Activated CD4-positive, CD25-positive, alpha-beta regulatory T cell (primary cell): ENCODE measurements at places on chromosomes 6 and 20.

- no peak for DNase-seq
Observed at GRCh38 chr6:25898289-25898977, 24.4 kb upstream of the SLC17A3 start.

GRCh38 chr20:56465997-56466396 is 2.4 kb upstream of the RTF2 start:
- DNase-seq: no peak

DNA sequence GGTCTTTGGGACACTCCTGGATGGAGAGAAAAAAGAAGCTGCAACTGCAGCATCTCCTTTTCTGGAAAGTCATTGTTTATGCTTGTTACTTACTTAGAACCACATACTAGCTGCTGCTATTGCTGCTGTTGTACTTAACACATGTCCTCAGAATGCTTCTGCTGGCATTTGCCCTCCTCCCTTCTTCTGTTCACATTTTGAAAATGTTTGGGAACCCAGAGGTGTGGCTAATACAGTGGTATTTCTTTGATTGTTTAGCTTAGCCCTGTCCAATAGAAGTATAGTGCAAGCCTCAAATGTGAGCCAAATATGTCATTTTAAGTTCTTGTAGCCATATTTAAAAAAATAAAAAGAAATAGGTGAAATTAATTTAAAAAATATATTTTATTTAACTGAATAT is 8.4 kb downstream of the DTD1 start:
- DNase-seq: no peak

DNA sequence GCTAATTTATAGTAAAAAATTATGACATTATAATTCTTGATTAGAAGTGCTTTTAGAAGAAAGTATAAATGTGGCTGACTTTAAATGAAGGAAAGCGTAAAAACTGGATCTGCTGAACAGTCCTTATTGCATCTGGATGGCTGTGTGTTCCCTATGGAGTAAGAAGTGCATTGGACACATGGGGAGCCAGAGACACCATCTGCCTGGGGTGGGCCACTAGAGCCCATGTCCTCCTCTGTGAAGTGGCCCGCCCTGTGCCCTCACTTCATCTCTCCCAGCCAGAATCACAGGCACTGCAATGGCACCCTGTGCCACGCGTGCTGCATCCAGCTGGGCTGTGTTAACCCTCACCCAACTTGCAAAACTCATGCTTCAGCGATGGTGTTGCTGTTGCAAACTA is 13.2 kb upstream of the SFT2D1 start:
- no peak for DNase-seq

DNA sequence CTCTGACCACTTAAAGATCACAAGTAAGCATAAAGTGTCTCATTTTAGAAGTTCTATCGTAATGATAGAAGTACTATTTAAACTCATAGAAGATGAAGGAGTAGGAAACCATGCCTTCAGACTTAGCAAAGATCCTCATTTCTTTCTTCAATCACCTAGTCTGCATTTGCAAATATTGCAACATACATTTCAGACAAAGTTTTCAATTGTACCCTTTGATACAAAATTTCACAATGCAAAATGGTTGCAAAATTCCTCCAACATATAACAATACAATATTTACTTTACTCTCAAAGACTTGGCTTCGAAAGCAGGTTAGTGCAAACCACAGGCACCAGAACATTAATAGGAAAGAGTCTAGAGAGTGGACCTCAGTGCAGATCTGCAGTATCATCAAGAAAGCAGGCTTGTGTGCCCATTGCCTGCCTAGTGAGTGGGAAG is 16.1 kb upstream of the ROS1 start:
- DNase-seq: no peak

DNA sequence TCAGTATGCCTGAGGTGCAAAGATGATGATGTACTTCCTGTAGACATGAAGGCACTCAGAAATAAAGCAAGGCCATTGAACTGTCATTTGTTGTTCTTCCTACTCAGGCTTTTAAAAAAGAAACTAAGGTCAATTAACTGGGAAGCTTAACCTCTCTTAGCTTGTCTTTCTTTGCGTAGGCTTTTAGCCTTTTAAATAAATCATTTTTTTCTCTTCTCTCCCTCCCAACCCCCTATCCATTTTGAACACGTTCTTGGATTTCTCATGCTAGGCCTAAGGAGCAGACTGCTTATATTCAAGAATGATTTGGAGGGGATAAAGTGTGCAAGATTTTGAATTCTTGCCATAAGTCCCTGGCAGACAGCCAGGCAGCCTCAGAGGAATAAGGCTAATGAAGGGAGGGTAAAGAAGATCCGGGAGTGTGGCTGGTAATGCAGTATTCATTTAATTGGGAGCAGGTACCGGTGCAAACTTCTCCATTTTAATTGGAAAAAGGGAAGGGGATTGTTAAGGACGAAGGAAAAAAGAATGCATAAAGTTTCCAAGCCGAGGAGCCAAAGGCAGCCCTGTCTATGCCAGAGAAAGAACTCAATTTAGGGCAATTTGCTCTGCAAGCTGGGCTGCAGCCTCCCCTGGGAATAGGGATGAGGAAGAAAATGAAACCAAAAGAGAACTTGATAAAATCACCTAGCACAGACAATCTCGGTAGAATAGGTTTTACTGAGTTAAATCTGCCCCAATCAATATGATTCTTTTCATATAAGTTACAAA is 343.8 kb upstream of the MMS22L start:
- DNase-seq: no peak

DNA sequence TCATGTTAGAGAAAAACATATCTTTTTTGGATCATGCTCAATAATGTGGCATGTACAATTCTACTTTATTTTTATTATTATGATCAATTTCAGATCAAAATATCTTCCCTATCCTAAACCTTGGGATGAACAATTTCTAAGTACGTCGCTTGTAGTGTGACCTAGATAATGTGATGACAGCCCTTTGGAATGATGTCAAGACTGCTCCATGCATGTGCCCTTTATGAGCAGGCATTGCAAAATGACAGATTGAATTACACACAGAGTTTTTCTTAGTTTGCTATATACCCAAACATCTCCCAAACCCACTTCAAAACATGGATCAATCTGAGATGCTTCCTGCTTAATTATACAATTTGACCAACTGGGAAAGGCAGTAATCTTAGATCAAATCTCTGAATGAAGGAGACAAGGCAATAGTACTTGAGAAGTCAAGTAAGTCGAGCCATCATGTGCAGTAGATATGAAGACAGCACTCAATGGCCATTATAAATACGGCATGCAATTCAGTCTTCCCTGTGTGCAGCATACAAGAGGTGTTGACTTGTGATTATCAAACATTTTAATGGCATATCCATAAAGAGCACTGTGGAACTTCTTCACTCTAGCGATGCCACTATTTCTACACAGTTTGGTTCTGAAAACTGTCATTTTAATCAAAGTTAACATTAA is 294.8 kb downstream of the RNF144B start:
- no peak for DNase-seq

DNA sequence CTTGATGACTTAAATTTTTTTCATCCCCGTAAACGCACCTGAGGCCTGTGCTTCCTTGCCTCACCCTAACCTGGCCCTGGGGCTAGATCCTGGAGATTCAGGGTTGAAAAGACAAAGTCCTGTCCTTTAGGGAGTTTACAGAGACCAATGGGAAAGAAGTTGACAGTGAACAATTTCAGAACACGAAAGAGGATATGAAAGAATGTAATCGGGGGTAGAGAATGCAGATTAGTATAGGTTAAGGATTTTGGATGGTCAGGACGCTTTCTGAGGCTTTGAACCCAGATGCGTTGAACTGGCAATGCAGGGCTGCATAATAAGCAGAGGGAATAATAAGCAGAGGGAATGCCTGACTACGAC is 1.7 kb upstream of the FBXO5 start:
- DNase-seq: no peak

- no peak for DNase-seq
Observed at GRCh38 chr6:159178847-159179246, 9.6 kb downstream of the FNDC1 start.

- DNase-seq: no peak
Observed at GRCh38 chr6:14824484-14825275, 421.2 kb upstream of the JARID2 start.

GRCh38 chr6:129644567-129645015 is 65.4 kb downstream of the ARHGAP18 start:
- DNase-seq: no peak

- peak; percentile 33 for DNase-seq
Observed at GRCh38 chr6:139124887-139125672, 9.8 kb upstream of the HECA start.

DNA sequence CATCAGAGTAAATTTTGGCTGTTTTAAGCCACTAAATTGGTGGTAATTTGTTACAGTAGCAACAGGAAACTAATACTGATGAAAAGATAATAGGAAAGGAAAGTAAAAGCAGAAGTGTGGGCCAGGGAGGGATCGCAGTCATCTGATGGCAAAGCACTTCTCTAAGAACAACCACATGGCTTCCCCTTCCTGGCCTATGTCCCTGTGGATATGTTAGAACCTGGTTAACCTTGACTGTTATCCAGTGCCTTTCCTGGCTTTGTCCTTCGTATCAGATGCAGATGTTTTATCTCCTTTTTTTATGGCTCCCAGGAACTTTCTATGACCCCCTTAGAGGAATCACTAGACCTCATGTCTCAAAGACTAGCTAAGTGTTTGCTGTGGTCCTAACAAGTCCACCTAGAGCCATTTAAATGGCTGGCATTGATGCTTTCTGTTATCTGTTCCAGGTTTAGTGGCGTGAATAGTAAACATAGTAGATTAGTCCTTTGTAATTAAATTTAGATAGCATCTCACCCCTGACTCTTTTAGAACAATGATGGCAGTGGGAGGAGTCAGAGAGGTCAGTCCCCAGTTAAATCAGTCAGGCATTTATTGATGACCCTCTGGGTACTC is 79.2 kb upstream of the PHACTR2 start:
- DNase-seq: no peak

GRCh38 chr20:25437153-25437581 is 29.7 kb downstream of the GINS1 start:
- DNase-seq: no peak

DNA sequence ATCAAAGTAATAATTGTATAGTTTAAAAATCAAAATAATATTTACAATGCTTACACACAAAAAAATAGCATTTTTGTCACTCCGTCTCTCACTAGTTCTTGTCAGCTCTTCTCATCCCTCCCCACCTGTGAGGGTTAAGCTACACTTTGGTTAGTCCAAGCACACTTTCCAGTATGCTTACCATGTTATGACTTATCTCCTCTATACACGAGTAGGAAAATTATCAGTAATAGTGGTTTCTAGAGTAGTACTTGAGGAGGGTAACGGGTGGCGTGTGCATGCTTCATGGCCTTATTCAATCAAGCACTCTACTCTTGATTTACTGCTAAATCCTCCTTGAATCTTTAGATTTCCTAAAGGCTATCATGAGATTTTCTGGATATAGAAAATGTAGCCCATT is 443.7 kb downstream of the UTRN start:
- no peak for DNase-seq

GRCh38 chr6:162666246-162666645 is 61.3 kb downstream of the PRKN start:
- DNase-seq: no peak

DNA sequence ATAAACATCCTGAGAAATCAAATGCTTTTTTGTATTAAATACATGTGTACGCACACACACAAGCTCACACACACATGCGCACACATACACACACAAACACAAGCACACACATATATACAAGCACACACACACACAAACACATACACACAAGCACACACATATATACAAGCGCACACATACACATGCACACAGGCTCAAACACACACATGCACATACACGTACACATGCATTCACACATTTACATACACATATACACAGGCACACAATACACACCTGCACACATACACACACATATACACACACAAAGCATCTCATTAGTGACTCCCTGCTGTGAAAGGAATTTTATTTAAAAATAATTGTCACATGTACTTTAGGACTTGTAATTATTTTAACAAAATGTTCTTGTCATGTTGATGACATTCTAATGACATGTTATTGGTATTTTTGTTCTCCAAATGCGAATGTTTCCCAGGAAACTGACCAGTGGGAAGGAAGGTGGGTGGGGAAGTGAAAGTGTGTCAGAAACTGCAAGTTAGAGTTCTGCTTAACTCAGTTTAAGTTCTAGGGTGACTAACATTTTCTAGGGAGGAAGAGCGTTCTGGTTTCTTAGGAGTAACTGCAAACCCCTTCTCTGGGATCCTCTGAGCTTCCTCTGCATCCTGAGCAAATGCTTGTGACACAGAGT is 113.9 kb upstream of the ZNF217 start:
- no peak for DNase-seq

- DNase-seq: no peak
Observed at GRCh38 chr20:2658414-2659354, 5.3 kb downstream of the IDH3B start.

DNA sequence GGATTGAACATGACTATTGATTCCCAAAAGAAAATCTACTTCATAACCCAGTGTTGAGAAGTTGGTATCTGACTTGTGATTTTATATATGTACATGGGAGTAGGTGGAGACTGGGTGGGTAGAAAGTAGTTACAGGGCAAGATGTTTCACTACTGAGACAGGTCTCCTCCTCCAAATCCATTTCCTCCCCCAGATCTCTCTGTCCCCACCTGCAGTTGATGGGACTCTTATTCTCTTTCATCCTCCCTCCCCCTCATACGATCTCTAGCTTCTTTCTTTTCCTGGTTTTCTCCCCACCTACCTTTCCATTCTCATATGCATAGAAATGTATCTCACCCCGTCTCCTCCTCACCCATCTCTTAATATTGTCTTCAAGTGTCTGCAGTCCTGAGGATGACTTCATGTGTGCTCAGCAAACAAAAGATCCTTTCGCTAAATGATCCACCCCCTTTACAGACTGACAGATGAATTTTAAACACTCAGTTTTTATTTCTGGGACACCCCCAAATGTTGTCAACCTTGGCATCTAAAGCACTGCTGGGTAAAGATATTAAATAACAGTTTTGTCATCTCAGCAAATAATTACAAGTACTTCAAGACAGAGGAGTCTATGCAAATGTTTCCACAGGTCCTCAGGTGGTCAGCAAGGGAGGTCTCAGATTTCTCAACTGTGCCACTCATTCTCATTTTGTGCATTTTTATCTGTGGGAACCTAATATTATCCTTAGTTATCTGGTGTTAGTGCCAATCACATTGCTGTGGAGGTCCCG is 18.7 kb upstream of the HECA start:
- DNase-seq: no peak

DNA sequence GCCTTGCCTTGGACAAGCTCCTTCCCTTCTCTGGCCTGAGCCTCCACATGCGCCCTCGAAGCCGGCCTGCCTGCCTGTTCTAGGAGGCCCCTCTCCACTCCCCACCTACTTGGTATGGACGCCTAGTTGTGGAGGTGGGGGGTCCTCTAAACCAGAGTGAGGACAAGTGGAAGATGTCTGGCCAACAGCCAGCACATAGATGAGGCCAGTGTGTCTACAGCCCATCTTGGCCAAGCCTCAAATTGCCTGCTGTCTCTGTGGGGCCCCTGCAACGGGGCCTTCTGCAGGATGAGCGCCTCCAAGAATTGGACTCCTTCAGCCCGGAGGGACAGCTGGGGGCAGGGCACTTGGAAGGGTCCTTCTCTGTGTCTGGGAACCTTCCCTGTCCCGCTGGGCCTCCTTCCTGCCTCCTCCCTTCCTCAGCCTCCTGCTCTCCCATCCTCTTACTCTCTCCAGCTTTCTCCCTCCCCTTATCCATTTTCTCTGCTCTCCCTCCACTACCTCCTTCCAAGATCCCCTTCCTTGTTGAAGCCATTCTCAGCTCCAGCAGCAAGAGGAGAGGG is 1.6 kb downstream of the MDFI start:
- DNase-seq: no peak

- no peak for DNase-seq
Observed at GRCh38 chr6:26241033-26241895, 123.7 kb upstream of the BTN3A2 start.
